ENCODE measurements at places on chromosomes 6 and 20. TPM values are rescaled to one million over a fixed set of nuclear protein-coding genes. Genes with fewer than 3 reads are reported as not detected.

The TINAG gene
- not detected for total RNA-seq

The KIF3B gene
- total RNA-seq: 34.7 TPM

DNA sequence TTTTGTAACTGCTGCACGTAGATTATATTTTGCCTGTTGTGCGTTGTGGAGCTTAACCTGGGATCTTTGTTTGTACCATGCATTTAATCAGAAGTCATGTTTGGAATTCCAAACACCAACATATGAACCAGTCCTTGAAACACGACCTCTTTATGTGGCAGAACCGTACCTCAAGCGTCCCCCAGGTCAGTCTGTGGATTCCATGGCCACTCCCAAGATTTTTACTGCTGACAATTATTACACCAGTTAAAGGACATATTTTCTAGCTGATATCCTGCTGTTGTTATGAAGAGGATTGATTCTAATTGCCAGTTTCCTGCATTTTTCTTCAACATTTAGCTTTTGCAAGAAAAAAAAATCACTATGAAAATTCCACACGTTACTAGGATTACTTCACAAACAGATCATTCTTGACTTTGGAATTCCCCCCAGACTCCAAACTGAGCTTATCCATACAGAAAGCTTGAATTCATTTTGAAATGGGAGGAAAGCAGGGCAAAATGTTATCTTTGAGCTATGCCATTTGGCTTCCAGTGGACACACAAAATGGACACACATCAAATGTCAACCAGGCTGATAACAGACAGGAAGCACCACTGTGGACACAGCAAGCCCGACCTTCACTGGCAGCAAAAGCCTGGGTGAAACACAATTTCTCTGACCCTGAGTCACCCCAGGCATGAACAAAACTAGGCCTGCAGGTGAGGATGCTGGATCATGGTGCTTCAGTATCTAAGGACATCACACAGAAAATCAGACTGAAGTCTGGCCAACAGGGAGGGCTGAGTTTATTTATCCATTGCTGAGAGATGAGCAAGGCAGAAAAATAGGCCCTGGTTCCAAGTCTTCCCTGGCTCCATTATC is 542.9 kb upstream of the JAG1 start:
- DNase-seq: no peak

The CALHM4 gene
- not detected for total RNA-seq

GRCh38 chr20:57425150-57426013 is 34.2 kb downstream of the RBM38 start:
- no peak for DNase-seq

DNA sequence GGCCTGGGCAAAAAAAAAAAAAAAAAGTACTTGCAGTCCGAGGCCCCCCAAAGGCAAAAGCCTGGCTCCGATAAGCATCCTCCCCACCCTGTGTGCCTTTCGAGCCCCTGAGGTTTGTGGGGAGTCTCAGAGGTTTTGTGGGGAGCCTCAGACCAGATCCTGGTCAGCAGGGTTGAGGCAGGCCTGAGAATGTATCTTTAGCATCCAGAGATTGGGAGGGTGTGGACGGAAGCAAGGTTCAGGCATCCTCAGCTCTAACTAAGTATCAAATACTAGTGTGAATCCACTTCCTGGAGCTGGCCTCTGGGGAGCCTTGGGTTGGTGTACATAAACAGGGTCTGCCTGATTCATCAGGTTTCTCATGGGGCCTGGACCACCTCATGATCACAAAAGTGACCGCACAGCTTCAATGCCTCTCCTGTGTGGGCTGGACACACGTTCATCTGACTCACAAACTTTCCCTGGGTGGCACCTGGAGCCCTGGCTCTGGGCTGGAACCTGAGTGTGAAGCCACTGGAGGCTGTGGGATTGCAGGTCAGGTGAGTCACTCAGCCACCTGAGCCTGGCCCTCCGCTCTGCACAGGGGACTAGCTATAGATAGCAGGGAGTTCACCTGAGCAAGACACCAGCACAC is 24.4 kb downstream of the PCMTD2 start:
- no peak for DNase-seq

GRCh38 chr20:59821788-59822187 is 111.6 kb downstream of the SYCP2 start:
- DNase-seq: no peak

The RBPJL gene
- not detected for total RNA-seq

- no peak for DNase-seq
Measured at GRCh38 chr6:115681978-115682775, 378.5 kb downstream of the FRK start.

- DNase-seq: no peak
Measured at GRCh38 chr6:157769776-157770426, 53.1 kb upstream of the SNX9 start.

DNA sequence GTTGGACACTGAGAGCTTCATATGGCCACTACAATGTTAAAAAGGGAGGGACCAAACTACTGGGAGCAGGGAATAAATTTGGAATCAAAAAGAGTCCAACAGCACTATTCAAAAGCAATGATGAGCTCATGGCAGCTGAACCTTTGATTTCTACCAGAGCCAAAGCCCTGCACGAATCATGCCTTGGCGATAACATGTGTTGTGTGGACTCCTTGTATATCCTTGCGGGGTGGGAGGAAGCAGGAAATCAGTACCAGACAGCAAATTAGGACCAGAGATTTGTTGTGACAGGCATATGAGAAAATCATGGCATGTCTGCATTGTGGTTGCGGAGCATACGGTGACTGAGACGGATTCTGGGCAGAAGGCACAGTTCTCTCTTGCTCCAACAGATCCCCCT is 85.6 kb upstream of the EMILIN3 start:
- no peak for DNase-seq

The COL21A1 gene
- total RNA-seq: 1.2 TPM

The LY6G6F gene
- total RNA-seq: not detected

GRCh38 chr20:60095456-60095855 is 137.2 kb downstream of the CDH26 start:
- DNase-seq: no peak

- DNase-seq: no peak
Measured at GRCh38 chr20:8126841-8127378, 5.2 kb upstream of the PLCB1 start.
